ENCODE measurements at places on chromosomes 12 and 14. TPM values are rescaled to one million over a fixed set of nuclear protein-coding genes. Genes with fewer than 3 reads are reported as not detected.

INHBE gene
- not detected for polyA plus RNA-seq

OAS1 gene
- 25.6 TPM for polyA plus RNA-seq

DNA sequence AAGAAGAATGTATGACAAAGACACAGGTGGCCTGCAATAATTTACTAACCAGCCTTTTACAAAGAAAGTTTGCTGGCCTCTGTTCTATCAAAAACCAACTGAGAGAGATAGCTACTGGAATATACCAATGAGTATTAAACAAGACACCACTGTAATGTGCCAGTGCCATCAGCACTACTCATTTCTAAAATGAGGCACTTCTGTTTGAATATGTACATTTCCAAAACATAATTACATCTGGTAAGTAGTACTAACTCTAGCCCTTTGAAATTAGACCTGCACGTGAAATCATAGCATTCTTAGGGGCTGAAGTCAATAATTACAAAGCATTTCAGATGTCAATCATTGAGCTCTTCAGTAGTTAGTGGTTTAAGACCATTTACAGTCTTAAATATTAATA lies 6.9 kb upstream of the SYCP3 start:
- no peak for DNase-seq

DNA sequence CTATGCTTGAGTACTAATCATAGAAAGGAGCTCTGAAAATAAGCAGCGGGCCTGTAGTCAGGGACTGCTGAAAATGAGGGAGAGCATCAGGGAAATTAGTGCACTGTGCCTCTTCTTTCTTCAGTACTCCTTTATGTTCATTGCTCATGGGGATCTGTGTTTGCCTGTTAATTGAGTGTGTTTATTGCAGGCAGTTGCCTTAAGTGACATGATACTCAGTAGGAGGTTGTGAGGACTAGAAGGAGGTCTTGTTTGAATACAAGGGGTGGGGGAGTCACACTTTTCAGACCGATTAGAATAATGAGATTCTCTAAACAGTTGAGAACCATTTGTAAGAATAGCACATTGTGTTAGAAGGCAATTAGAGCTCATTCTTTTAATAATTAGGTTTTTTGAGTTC lies 102.6 kb upstream of the SLCO1C1 start:
- no peak for DNase-seq

GRCh38 chr14:94157197-94157596 lies 16.9 kb upstream of the PPP4R4 start:
- no peak for DNase-seq

GRCh38 chr12:9667403-9668160 lies 1.9 kb upstream of the CLEC2D start:
- DNase-seq = no peak

GRCh38 chr12:19239616-19240234 lies 110.2 kb downstream of the PLEKHA5 start:
- DNase-seq = no peak

DNA sequence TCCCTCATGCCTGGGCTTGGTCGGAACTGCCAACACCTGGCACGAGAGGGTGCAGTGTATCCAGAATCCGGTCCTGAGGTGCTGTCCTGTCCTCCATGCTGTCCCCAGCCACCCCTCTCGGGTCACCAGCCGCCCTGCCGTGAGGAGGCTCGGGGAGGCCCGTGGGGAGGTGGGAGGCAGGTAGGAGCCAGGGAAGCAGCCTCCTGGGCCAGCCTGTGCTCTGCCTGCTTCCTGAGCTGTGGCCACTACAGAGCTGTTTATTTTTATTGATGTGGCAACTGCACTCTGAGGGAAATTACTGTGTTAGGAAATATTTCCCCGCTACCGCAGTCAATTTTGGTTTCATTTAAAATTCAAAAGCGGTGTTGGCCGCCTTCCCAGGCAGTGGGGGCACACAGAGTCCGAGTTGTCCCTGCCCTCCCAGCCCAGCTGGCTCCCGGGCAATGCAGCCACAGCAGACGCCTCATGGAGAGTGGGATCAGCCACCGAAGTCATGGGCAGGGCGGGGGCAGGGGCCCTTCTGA lies 18.3 kb downstream of the NOC4L start:
- no peak for DNase-seq

FOXG1 gene
- polyA plus RNA-seq = not detected

DNA sequence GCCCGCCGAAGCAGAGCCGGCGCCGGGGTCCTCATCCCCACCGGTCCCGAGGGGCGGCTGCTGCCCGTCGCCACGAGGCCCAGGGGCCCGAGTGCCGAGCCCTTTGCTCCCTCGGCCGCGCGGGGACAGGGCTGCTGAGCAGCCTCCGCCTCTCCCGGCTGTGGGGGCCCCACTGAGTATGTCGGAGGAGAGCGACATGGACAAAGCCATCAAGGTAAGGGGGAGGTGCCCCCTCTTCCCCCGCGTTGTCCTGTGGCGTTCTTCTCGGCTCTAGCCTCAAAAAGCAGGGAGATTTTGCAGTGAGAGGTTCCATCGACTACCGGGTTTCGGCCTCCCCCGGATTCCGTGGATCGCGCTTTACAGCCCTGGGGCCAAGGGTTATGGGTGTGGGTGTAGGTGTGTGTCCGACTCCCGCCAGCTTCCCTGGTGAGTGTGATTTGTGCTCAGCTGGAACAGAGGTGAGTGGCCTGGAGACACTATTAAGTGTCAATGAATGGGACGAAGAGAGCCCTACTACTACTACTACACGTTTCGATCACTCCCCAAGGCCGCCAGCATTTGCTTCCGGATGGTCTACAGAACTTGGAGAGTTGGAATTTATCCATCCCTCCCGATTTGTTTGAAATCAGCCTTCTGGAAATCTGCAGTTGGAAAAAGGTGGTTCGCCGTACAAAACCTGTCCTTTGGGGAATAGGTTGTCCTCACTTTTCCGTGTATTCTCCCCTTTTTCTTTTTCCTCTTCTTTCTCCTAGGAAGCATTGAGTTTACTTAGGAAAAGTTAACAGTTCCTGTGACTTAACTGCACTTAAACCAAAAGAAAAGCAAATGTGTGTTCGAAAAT lies 748 bp downstream of the MAPKAPK5 start:
- DNase-seq = no peak

DNA sequence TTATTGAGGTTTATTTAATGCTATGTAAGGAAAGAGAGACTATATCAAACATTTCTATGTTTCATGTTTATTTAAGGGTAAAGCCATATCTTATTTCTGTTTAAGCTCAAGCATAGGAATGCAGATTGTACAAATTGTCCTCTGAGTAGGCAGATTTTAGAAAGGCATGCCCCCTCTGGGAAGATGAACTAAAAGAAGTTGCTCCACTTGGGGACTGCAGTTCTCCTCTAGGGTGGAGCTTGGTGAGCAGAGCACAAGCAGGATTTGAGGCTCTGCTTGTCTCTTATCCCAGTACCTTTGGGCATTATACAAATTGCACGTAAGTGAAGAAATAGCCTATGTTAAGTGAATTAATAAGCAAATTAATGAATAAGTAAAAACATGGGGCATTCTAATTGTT lies 96.2 kb upstream of the PDE3A start:
- no peak for DNase-seq

TMEM119 gene
- polyA plus RNA-seq = 0.47 TPM

- DNase-seq = no peak
Observed at GRCh38 chr14:88212691-88213090, 110.4 kb downstream of the KCNK10 start.

GRCh38 chr12:132305991-132306884 lies 23.2 kb downstream of the GALNT9 start:
- no peak for DNase-seq

- no peak for DNase-seq
Observed at GRCh38 chr12:23446746-23447145, 502.7 kb downstream of the SOX5 start.

ANKS1B gene
- polyA plus RNA-seq = not detected

HOXC12 gene
- not detected for polyA plus RNA-seq

DNA sequence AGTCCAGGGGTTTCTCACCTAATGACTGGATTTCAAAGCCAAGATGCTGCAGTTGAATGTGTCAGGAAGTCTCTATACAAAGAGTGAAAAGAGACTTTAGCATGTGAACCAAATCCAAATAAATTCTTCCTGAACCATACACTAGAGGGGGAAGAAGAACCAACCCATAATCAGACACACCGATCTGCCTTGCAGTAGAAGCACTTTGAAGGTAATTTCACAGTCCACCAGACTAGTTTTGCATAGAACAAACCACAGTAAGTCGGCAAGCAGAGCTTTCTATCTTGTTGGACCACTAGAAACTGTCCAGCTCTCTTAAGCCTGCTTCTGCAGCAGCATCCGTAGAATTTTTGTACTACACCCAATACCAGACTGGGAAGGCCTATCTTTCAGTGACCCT lies 39.3 kb downstream of the FIGNL2 start:
- no peak for DNase-seq

GRCh38 chr12:1122786-1123185 lies 131.8 kb downstream of the ERC1 start:
- peak; percentile 49 for DNase-seq

GRCh38 chr12:54653025-54653424 lies 4.9 kb upstream of the DCD start:
- no peak for DNase-seq

DNA sequence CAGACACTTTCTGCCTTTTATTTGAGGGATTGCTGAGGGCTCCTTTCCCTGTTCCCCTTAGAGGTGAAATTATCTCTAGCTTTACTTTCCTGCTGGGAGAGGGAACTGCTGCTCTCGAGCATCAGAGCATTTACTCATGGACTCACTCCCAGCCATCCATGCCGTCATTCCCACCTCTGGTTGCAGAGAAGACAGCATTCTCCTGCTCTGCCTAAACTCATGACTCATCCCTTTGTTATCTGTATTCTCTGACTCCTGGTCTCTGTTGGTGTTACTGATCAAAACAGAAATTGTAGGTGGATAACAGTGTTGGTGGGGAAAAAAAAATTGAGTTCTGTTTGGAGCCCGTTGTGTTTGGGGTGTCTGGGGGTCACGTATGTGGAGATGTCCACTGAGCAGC lies 159.3 kb downstream of the TTC8 start:
- DNase-seq = no peak

GRCh38 chr12:5083955-5084849 lies 40.5 kb downstream of the KCNA5 start:
- no peak for DNase-seq

SDR9C7 gene
- polyA plus RNA-seq = not detected

- no peak for DNase-seq
Observed at GRCh38 chr14:73426877-73427276, 31.5 kb downstream of the NUMB start.

RASSF8 gene
- polyA plus RNA-seq = 1.3 TPM

- no peak for DNase-seq
Observed at GRCh38 chr14:90388437-90388836, 8.4 kb upstream of the CALM1 start.

- DNase-seq = no peak
Observed at GRCh38 chr14:69763761-69764510, 3.0 kb upstream of the SRSF5 start.

GLIPR1L2 gene
- 0.71 TPM for polyA plus RNA-seq

- no peak for DNase-seq
Observed at GRCh38 chr12:111841236-111841749, 735 bp upstream of the MAPKAPK5 start.

OVCH1 gene
- not detected for polyA plus RNA-seq

DNA sequence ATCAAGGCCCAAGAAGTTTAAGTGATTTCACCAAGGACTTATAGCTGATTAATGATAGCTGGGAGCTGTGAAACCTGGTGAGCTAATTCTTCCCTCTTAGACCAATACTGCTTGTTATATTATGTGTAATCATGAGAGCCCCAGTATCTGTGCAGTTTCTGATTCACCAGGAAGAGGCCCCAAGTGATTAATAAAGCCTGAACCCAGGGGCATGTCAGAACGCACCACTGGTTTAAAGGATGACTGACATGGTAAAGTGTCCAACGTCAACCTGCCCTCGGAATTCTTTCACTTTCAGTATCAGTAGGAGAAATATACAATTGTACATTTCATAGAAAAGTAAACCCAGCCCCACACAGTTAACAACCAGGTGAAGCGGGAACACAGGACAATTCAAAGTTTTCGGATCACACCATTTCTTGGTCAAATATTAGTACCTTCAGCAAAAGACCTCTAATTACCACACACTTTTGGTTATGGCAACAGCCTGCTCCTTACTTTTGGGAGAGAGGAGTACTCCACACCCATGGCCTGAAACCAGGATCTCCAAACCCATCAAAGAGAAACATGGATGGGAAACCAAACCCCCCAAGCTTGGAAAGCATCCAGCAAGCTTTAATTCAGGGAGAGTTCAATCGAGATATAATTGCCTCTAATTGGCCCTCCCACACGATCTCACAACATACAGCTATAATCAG lies 28.5 kb downstream of the TMCC3 start:
- peak; percentile 60 for DNase-seq

SLC22A17 gene
- polyA plus RNA-seq = not detected

DNA sequence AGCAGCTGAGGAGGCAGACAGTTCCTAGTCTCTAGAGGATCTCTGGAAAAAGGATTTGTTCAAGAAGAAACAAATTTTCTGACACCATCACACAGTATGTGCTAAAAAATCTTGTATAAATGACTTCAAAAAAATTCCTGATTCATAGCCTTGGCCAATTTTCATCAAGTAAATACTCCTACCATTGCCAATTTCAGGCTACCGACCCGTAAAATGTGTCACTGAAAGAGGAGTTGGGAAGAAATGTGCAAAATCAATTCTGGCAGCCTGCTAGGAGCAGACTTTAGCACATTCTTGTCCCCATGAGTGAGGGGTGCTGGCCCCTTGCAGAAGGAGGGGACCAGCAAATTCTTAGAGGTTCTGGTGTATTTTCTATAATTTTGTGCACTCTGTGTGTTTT lies 109.4 kb downstream of the TMEM30B start:
- DNase-seq = no peak

GRCh38 chr14:85180876-85181275 lies 349.1 kb upstream of the FLRT2 start:
- no peak for DNase-seq

DNA sequence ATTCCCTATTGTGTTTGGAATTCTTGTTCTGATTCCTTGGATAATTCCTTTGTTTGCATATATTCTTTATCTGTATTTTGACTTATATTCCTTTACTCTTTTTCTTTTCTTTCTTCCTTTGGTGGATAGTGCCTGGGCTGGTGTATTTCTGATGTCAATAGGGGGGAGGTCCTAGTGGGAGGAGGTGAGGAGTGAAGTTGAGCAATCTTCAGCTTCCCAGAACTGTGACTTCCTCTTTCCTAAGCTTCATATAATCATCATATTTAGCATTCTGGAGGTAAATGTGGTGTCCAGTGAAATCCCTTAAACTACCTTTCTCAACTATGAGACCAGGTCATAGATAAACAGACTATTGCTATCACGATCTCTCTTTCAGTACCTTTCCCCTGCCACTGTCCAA lies 29.6 kb upstream of the TBPL2 start:
- DNase-seq = no peak

DNA sequence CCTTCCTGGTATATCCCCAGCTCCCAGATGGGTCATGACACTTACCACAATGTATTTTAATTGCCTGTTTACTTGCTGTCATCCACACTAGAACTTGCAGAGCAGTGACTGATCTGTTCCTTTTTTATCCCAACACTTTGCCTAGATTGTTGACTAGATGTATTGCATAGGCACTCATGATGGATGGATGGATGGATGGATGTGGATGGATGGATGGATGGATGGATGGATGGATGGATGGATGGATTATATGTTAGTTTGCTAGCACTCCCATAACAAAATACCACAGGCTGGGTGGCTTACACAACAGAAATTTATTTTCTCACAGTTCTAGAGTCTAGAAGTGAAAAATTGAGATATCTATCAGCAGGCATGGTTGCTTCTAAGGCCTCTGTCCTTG lies 8.7 kb upstream of the CKAP4 start:
- no peak for DNase-seq

GARIN6 gene
- not detected for polyA plus RNA-seq

IKZF4 gene
- not detected for polyA plus RNA-seq

NFE2 gene
- polyA plus RNA-seq = 2.0 TPM

Measured in immature natural killer cell (primary cell).